Activated B cell treated with CpG ODN at 0.5 μM for 24 hours (primary cell): ENCODE measurements at places on chromosomes 12 and 14. TPM values are rescaled to one million over a fixed set of nuclear protein-coding genes. Genes with fewer than 3 reads are reported as not detected.

GRCh38 chr12:76623931-76624330 is 64.4 kb upstream of the OSBPL8 start:
- no peak for DNase-seq

DNA sequence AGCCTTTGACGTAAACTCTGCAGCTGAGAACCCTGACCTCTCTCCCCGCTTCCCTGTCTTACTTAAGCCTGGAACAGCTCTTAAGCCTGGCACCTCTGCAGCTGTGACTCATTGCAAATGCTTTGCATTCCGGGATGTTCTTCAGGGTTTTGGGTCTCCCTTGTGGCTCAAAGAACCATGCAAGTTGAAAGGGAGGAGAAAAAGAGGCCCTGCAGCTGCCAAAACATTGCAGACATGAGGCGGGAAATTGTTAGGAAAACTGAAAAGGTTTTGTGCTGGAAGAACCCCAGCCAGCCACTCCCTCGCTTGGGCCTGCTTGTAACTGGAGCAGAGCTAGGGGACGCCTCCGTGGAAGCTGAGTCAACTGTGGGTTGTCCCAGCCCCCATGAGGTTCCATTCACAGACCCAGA is 60.2 kb upstream of the FERMT2 start:
- DNase-seq: no peak

- no peak for DNase-seq
Observed at GRCh38 chr12:75635606-75636444, 124.4 kb upstream of the KRR1 start.

- no peak for DNase-seq
Observed at GRCh38 chr12:57470970-57471656, 8.6 kb downstream of the ARHGAP9 start.

SLC15A4 gene
- 48.5 and 54.0 TPM in 2 replicates for total RNA-seq

- DNase-seq: no peak
Observed at GRCh38 chr14:46581036-46581671, 70.4 kb downstream of the RPL10L start.

SRRM4 gene
- not detected in 2 replicates for total RNA-seq

FOXA1 gene
- total RNA-seq: not detected in 2 replicates

- no peak for DNase-seq
Observed at GRCh38 chr14:91477388-91477787, 32.7 kb downstream of the PPP4R3A start.

IL26 gene
- not detected in 2 replicates for total RNA-seq

DNA sequence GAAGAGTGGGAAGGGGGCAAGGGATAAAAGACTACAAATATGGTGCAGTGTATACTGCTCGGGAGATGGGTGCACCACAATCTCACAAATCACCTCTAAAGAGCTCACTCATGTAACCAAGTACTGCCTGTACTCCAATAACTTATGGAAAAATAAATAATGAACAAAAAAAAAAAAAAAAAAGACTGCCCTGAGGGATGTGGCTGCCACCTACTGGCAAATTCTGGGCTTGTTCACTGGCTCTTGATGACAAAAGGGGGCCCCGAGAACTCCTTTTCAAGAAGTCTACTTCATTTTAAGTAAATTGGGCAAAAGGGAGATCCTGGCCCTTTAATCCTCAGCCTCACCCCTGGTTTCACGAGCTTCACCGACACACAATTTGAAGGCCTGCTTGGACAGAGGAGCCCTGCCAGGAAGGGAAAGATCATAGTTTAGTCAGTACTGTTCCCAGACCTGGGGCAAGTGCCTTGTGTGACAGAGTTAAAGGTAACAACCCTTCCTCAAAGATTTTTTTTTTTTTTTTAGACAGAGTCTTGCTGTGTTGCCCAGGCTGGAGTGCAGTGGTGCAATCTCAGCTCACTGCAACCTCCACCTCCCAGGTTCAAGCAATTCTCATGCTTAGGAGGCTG is 26.1 kb upstream of the STAC3 start:
- no peak for DNase-seq

- DNase-seq: no peak
Observed at GRCh38 chr14:73422515-73422914, 35.8 kb downstream of the NUMB start.

DNA sequence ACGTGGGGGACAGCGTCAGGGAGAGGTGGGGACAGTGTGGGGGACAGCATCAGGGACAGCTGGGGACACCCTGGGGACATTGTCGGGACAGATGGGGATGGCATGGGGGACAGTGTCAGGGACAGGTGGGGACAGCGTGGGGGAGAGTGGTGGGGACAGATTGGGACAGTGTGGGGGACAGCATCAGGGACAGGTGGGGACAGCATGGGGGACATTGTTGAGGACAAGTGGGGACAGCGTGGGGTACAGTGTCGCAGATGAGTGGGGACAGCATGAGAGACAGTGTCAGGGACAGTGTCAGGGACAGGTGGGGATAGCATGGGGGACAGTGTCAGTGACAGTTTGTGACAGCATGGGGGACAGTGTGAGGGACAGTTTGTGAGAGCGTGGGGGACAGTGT is 240.9 kb downstream of the TMEM121 start:
- no peak for DNase-seq

C1QL4 gene
- not detected in 2 replicates for total RNA-seq

PSME2 gene
- 285 and 312 TPM in 2 replicates for total RNA-seq

- no peak for DNase-seq
Observed at GRCh38 chr14:90728951-90729350, 87.3 kb downstream of the TTC7B start.

- no peak for DNase-seq
Observed at GRCh38 chr12:8947737-8948136, 1.7 kb downstream of the M6PR start.

GRCh38 chr12:102232036-102232435 is 34.4 kb upstream of the PMCH start:
- DNase-seq: no peak

DNA sequence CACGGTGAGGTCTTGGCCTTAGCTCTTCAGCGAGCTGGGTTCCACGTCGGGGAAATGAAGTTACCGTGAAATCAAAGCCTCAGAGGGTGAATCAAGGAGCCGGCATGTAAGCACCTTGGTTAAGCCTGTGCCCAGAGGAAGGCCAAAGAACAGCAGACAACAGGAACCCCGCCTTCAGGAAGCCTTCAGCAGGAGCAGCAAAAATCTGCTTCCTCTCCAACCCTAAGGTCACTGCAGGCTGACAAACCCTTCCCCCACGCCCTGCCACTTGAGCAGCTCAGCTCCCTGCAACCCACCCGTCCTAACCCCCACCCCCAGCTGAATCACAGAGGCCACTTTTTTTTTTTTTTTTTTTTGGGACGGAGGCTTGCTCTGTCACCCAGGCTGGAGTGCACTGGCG is 72.9 kb upstream of the LTA4H start:
- DNase-seq: no peak

DNA sequence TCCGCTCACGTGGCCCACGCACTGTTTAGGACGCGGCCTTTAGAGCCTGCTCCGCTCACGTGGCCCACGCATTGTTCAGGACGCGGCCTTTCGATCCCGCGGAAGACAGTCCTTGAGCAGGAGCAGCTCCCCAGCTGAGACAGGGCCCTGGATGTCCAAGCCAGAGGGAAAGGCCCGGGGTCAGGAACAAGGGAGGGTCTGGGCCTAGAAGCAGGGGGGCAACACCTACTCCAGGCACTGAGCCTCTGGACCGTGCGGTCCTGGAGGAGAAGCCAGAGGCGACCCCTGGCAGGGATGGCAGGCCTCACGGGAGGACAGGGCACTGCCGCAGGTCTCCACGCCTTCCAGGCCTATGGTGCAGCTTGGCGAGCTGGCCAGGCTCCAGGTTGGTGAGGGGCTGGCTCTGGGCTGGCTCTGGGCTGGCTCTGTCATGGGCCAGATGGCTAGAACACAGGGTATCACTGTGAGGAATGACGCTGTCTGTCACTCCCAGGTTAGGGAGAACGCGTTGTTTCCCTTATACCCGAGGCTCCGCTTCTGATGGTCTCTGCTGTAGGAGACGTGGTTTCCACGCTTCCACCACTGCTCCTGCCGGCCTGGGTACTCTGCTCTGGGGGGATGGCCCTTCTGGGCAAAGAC is 341.7 kb downstream of the TMEM121 start:
- no peak for DNase-seq

GRCh38 chr14:50813544-50813863 is 17.5 kb downstream of the NIN start:
- DNase-seq: no peak

GRCh38 chr14:101226603-101227425 is 323.3 kb upstream of the RTL1 start:
- no peak for DNase-seq

GRCh38 chr12:82174383-82174782 is 183.8 kb downstream of the CCDC59 start:
- DNase-seq: no peak

DNA sequence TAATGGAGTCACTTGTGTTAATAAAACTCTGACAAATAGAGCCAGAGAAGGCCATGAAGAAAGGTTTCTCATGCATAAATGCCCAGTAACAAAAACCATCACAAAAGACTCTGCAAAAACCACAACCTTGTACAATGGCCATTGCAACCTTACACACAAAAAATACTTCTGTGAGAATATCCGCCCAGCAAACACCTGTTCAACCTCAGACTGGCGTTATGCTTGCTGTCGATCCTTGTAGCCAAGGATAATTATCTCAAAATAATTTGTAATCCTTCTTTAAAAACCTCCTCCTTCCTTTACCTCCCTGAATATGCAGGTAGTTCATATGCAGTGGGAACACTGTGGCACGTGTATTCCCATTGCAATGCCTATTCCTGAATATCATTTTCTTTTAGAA is 157.1 kb downstream of the SLC41A2 start:
- DNase-seq: no peak

DNA sequence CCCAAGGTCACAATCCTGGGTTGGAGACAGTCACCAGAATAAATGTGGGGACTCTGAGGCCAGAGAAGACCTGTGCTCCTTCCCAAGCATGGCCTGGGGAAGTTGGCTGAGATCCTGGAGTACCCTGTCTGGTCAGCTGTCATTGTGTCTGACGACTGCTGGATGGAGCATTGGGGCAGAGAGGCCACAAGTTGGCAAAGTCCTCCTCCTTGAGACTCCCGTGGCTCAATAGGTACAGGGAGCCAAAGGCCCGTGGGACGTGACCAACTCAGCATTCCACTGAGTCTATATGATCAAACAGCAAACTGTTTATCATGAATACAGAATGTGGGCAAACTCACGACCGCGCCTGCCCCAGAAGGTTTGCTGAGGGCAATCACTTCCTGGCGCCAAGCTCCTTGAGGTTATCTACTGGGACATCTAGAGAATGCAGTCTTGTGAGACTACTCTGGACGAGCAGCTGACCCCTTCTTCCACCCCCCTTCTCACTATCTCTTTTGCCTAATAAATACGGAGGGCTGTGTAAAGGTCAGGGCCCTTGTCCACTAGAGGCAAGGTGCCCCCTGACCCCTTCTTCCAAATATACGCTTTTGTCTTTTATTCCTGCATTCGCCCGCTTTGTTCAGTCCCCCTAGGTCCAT is 14.3 kb upstream of the SLC10A1 start:
- DNase-seq: no peak

MYRFL gene
- not detected in 2 replicates for total RNA-seq

- DNase-seq: no peak
Observed at GRCh38 chr12:13318231-13319015, 121.9 kb downstream of the EMP1 start.

DNAI7 gene
- 0.15 and 0.27 TPM in 2 replicates for total RNA-seq

RTN1 gene
- total RNA-seq: not detected in 2 replicates
